GF-D8 (cell line): ENCODE measurements at places on chromosomes 2 and 18.

GRCh38 chr2:175579646-175580045, 398.1 kb upstream of the ATP5MC3 start:
- DNase-seq = peak; percentile 31

DNA sequence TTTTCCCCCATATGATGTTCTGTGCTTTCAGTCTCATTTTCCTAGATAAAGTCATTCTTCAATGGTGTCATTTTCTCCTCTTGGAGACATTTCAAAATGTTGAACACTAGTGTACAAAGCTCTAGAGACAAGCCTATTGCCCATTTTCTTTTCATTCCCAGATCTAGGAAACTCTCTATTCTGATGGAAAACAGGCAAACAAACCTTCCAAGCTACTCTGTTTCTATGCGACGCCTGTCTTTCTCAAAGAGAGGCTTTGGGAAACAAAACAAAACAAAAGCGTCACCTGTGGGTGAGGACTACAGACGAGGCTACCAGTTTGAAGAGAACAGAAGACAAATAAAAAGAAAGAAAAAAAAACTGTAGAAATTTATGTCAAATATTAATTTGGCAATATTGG, 311.0 kb downstream of the CBLN2 start:
- DNase-seq = no peak

GRCh38 chr18:63141778-63142176, 177.8 kb downstream of the BCL2 start:
- no peak for DNase-seq

DNA sequence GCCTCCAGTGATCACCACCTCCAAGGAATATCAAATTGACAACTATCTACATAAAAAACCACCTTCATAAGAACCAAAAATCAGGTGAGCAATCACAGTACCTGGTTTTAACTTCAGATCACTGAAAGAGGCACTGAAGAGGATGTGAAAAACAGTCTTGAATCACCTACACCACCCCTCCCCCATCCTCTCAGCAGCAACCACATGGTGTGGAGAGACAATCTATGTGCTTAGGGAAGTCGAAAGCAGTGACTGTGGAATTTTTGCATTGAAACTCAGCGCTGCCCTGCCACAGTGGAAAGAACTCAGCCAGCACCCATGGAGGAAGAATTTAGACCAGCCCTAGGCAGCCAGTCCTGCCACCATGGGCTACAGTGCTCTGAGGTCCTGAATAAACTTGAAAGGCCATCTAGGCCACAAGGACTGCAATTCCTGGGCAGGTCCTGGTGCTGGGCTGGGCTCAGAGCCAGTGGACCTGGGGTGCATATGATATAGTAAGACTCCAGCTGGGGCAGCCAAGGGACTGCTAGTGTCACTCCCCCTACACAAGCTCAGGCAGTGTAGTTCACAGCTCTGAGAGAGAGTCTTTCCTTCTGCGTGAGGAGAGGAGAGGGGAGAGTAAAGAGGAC, 75.6 kb downstream of the ATL2 start:
- DNase-seq = no peak

DNA sequence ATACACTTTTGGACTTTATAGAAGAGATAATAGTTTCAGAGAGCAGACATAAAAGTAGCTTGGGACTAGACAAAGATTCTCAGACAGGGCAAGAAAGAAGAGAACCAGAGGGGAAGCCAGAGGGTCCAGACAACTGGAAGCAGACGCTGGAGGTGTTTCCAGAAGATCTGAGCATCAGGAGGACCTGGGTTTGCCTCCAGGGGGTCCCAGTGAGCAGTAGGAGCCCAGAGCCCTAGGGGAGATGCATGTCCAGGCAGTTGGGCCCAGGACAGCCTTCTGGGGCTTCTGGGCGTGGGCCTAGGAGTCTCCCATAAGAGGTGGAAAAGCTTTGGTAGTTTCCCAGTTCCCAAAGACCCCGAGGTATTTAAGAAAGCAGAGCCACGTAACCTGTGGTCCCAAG, 251.2 kb upstream of the ID2 start:
- no peak for DNase-seq

DNA sequence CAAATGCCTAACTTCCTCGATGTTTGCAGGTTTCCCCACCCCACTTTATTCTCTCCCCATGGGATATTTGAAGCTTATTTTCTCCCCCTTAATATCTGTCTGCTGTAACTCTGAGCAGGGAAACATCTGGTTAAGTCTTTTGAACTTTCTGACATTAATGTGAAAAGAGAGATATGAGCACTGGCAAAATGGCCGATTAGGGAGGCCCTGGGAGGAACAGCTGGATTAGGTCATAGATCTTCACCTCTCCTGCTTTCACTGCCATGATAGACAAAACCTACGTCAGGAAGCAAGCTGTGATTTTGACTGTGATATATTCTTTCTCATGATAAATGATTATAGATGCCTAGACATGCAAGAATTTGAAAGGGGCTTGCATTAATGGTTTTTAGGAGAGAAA, 43.6 kb downstream of the LYPD6B start:
- DNase-seq = no peak

DNA sequence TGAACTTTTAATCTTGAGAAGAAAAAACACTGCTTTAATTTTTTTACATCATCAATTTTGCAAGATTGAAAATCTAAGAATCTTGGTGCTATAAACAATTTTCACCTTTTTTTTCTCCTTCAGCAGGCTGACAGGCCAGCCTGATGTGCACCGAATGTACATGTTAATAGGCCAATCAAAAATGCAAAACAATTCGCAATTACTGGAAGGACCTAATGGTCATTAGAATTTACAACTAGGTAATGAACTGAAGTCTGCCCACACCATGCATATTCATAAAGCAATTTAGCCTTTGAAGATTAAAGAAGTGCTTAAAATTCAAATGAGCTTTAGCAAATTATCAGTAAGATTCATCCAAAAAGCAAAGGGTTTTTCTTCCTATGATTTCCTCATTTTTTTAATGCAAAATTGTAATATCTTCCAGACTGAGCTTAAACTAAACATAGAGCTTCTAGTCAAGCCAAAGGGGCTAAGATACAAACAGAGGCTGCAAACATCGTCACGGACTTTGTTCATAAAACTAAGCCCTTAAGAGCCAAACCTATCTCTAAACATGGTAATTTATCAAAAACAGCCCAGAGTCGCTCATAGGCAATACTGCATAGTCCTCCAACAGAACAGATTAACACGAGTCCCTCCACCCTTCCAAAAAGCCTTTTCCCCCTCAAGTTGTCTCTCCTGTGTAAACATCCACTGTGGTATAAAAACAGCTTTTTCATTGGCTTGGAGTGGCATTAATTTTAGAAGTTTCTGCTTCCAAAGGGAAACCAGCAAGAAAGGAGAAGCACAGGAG, 18.4 kb downstream of the BCL11A start:
- DNase-seq = no peak

DNA sequence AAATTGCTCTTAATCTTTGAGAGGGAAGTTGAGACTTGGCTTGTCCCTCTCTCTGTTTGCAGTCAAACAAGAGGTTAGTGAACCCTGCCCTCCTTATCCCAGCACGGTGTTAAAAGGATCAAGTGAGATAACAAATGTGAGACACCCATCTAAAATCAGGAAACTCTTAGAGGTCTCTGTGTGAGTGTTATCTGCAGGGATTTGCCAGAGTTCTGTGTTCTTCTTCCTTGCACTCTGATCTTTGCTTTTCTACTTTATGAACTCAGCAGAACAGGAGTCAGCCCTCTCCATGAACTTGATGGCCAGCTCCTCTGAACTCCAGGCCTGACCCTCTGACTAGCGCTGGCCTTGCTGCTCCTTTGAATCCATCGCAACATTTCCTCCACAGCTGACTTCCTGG, 123.8 kb downstream of the NCKAP5 start:
- DNase-seq = no peak

GRCh38 chr18:10381516-10381915, 72.9 kb upstream of the APCDD1 start:
- no peak for DNase-seq

- DNase-seq = no peak
These were observed 175.2 kb downstream of the METTL4 start for GRCh38 chr18:2396162-2396505.

DNA sequence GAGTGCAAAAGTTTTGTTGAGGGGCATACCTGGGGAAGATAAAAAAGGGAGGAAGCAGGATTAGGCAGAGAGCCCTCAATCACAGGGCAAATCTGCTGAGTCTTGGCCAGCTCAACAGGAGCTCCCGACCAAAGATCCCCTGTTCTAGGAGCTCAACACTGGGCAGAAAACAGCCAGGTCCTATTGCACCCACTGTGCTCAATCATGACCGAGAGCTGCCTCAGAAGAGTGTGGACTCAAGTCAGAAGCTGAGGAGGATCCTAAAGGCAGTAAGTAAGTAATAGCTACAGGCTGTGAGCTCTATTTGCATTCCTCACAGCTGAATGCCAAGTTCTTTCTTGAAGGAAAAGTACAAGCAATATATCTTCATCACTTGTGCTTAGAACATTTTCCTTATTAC, 334.4 kb upstream of the NRP2 start:
- DNase-seq = no peak

- peak; percentile 44 for DNase-seq
These were observed 35.5 kb downstream of the ITGA6 start for GRCh38 chr2:172462849-172463381.

- DNase-seq = no peak
These were observed 293.9 kb downstream of the SATB2 start for GRCh38 chr2:199163613-199164458.

- DNase-seq = peak; percentile 45
These were observed 7.9 kb upstream of the CKAP2L start for GRCh38 chr2:112772322-112772721.

GRCh38 chr2:191818725-191819350, 28.1 kb downstream of the CAVIN2 start:
- no peak for DNase-seq

- no peak for DNase-seq
These were observed 105.8 kb upstream of the CTAGE1 start for GRCh38 chr18:22523481-22523880.

- DNase-seq = no peak
These were observed 65.9 kb upstream of the TMEM200C start for GRCh38 chr18:5961097-5961827.

DNA sequence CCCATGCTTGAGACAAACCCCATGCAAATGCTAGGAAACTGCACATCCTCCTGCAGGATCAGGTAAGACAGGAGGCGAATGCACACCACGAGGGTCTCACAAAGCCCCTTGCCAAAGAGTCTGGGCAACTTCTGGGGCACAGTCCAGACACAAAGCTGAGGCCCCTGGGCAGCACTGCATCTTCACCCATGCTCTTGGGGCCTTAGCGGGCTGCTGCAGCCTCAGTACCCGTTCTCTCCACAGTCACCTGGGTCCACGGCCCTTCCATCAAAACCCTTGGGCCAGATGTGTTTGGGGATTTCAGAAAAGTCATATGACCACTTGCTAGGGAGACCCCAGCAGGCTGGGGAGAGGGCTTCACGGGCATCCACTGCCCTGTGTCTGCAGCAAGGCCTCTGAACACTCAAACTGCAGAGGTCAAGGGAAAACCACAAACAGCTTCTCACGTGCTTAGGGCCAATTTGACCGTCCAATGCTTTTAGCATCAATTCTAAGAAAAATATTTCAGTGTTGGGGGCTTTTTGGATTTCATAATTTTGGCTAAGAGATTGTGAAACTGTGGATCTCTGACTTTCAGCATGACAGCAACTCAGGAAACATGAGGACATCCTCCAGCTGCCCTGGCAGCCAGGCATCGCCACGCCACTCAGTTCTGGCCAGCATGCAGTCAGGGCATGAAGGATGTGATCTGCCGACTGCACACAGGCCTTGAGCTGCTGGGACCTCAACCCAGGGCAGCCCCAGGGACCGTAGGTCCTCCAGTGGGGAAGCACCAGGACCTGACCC, 20.0 kb downstream of the PASK start:
- DNase-seq = no peak

DNA sequence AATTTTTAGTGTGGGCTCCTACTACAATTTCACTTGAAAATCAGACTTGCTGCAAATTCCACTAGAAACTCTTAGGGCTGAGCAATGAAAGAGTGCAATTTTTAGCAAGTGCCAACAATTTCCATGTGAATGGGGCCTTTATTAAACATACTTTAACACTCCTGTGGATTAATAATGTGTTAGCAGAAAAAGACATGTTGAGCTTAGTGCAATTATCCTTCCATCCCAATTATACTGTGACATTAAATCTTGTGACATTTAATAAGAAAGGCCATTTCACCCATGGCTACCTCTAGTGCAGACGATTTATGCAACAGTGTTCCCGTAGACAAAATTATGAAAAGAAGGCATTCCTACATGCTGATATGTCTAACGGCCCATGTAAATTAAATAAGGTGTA, 639.7 kb downstream of the STK39 start:
- DNase-seq = no peak

DNA sequence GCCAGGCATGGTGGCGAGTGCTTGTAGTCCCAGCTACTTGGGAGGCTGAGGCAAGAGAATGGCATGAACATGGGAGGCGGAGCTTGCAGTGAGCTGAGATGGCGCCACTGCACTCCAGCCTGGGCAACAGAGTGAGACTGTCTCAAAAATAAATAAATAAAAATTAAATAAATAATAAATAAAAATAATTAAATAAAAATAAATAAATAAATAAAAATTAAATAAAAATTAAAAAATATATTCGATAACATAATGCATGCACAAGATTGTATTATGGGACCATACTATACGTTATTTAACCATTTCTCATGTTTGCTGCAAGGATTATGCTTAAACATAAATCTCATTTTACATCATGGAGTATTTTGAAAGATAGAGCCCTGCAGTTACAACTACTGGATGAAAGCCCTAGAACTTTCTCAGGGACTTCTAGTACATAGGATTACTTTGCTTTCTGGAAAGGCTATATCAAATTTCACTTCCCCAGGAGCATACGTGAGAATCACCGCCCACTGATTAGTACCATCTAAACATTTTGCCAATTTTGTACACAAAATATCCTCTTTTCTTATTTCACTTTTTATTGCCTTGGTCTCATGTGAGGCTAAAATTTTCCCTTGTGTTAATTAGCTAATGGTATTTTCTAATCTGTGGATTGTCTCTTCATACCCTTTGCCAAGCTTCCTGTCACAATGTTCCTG, 234.3 kb upstream of the LYPD1 start:
- DNase-seq = no peak

DNA sequence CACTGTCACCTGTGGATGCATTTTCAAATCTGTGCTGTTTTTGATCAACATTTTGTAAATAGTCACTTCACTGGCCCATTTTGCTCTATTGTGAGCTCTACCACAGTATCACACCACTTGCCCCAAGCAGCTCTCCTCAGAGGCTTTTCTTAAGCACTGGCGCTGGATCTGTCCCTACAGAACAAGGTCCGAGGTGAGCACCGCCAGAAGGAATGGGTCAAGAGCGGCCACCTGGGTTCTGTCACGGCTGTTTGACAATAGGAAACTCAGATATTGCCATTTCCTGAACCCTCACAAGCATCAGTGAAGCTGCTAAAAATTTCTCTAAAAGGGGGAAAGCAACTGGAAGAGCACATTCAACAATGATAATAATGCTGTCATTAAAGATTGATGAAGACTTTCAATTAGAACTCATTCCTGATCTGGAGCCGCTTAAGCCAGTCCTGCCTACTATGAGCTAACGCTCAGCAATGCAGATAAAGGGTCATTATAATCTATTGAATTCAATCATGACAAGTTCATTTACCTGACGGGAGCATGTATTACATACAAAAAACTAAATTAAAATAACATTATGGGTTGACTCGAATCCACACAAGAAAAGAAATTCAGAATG, 514.0 kb downstream of the GALR1 start:
- DNase-seq = no peak

GRCh38 chr2:70920367-70920715, 15.4 kb upstream of the ATP6V1B1 start:
- no peak for DNase-seq

- no peak for DNase-seq
These were observed 24.0 kb upstream of the ITGB6 start for GRCh38 chr2:160224060-160224459.
